ENCODE measurements at places on chromosomes 3 and 15. TPM values are rescaled to one million over a fixed set of nuclear protein-coding genes. Genes with fewer than 3 reads are reported as not detected.

MKRN2 gene
- 49.9 TPM for total RNA-seq

SPSB4 gene
- 82.2 TPM for total RNA-seq

TMIE gene
- 0.85 TPM for total RNA-seq

CIB2 gene
- total RNA-seq, result 63.4 TPM

ZPLD1 gene
- 0.18 TPM for total RNA-seq

SPCS1 gene
- 103 TPM for total RNA-seq

TOPBP1 gene
- total RNA-seq, result 23.4 TPM

SLC24A5 gene
- not detected for total RNA-seq

DUOXA1 gene
- total RNA-seq, result 0.04 TPM

FOXL2 gene
- not detected for total RNA-seq

- peak; percentile 83 for DNase-seq
Observed at GRCh38 chr3:188956839-188957489, 214.8 kb upstream of the TPRG1 start.

GRCh38 chr3:122533480-122533879 is 18.7 kb upstream of the KPNA1 start:
- no peak for DNase-seq

DNA sequence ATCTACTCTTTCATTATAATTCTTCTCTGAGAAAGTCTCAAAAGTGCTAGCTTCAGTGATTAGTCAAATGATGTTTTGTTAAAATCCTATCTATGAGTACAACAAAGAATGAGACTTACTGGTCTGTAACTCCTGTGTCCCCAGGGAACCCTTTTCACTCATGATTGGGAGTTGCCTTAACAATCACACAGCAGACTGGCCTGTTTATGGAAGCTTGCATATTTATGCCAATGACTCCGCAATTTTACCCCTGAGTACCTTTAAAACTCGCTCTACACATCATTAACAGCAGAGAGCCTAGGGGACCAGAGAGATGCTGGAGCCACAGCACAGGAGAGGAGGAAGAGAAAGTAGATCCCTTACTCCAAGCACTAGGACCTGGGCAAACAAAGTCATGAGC is 628.1 kb downstream of the IGSF11 start:
- DNase-seq, result no peak

- DNase-seq, result no peak
Observed at GRCh38 chr3:183503746-183504145, 51.8 kb downstream of the KLHL6 start.

GRCh38 chr15:96796841-96797240 is 466.3 kb downstream of the NR2F2 start:
- no peak for DNase-seq

GRCh38 chr3:119944091-119944490 is 150.2 kb downstream of the GSK3B start:
- peak; percentile 11 for DNase-seq

DNA sequence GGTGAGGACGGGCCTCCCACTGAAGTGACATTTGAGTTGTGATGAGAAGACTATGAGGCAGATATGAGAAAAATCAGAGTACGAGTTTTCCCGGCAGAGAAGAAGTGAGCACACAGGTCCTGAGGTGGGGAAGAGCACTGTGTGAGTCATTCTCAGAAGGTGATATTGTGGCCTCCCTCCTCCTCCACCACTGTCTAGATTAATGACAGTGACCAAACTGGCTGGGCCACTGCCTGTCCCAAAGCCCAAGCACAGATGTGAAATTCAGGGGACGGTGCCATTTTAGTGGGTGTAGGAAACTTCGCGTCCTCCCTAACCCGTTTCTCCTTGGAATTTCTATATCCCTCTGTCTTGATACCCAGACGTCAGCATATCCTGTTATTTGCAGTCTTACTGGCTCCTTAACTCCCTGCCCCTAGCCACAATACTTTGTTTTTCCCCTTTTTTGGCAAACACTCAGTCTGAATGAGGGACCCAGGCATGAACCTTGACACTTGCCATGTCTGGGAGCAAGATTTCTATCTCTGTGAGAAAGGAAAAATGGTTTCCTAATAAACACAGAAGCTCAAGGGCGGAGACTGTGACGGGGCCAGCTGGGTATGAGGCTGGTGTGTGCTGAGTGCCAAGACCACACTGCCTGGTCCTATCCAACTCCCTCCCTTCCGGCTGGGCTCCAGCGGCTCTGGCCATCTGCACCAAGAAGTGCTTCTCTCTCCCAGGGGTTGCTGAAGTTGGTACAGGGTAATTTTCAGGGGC is 15.2 kb downstream of the PRICKLE2 start:
- DNase-seq, result peak; percentile 95

DNA sequence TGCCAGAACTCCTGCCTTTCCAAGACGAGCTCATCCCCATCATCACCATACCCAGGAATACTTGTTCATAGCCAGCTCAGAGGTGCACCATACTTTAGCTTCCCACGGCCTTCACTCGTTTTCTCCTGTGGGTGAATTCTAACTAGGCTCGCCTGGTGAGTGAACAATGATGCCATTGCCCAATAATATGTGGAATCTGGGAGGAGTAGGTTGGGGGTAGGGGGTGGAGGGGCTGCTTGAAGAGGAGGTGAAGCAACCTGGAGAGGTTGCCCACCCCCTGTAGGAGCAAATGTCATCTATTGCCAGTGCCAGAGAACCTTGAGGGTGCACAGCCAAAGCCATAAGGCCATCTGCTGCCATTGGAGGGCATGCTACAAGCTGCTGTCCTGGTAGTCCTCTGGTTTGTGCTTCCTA is 592 bp upstream of the ZNF445 start:
- no peak for DNase-seq

- DNase-seq, result no peak
Observed at GRCh38 chr3:66885326-66886000, 112.6 kb upstream of the KBTBD8 start.

GRCh38 chr15:64717735-64718495 is 57.5 kb downstream of the RBPMS2 start:
- no peak for DNase-seq

GRCh38 chr3:25648107-25648535 is 16.6 kb downstream of the TOP2B start:
- DNase-seq, result peak; percentile 92

DNA sequence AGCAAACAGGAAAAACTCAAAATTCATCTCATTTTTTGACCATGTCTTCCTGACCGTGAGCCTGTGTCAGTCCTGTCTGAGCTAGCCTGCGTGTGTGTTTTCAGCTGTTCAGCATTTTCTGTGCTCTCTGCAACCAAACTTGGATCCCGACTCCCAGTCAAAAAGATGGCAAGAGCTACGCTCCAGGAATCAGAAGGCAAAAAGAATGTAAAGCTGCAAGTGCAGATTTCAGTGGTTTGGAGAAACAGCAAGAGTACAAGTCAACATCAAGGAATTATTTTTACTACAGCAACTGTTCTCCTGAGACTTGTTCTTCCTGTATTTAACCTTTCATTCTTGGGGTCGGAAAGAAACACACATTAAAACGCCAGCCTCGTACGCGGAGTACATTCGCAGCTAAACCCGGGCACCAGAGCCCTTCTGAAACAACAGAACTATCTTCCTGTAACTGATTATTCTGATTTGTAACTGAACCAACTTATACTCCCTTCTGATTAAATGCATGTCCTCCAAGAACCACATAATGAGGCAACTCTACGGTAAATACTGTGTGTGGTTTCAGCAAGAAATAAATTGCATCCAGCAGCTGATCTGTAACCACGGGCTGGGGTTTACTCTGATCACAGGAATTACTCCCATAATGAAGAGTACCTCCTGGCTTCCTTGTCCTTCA is 107.4 kb downstream of the LRIG1 start:
- DNase-seq, result no peak

- DNase-seq, result no peak
Observed at GRCh38 chr3:72487078-72487765, 361.0 kb downstream of the SHQ1 start.

Measured in cardiac muscle cell (in vitro differentiated cells and primary cell).